Muscle of arm (tissue), 14 donors: ENCODE measurements at places on chromosomes 12 and 14. TPM values are rescaled to one million over a fixed set of nuclear protein-coding genes. Genes with fewer than 3 reads are reported as not detected.

GRCh38 chr14:87483271-87484260 lies 509.4 kb downstream of the GALC start:
- no peak for DNase-seq

DNA sequence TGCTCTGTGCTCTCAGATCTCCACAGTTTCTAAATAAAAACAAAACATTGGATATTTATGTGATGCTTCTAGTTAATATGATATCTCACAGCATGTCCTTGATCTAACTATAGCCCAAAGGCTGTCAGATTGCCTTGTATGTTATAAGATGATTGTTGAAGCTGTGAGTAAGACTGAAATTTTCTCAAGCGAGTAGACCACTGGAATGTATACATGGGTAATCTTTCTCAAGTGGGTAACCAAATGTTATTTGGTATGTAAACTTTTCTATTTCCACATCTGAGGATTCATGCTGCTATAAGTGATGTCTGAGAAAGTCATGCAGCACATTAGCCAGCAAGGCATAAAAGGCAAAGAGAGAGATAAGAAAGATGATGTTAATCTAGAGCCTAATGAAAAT lies 886.7 kb downstream of the NRXN3 start:
- no peak for DNase-seq

DNA sequence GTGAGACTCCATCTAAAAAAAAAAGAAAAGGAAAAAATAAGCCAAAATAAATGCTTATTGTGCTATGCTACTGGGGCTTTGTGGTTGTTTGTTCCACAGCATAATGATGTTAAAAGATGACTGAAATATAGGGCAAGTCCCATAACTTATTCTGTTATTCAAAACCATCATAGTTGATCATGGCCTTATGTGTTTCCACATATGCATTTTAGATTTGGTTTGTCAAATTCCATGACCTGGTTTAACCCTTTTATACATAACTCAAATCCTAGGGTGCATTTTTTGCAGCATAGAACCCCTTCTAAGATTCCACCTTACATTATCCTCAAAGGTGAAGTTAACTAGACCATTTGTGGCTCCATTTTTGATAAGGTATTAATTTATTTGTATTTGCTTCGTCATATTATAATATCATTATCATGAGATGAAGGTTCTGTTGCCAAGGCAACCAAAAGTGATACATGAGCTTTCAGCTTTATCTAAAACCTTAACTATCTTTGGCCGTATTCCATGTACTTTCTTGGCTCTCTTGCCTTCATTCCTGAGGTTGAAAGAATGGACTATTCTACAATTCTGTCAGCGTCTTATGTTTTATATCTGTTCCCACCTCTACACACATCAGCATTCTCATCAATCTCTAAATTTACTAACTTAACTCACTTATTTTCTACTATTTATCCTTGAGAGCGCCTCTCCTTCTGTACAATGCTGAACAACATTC lies 138.7 kb upstream of the DYRK2 start:
- DNase-seq, result no peak

DNA sequence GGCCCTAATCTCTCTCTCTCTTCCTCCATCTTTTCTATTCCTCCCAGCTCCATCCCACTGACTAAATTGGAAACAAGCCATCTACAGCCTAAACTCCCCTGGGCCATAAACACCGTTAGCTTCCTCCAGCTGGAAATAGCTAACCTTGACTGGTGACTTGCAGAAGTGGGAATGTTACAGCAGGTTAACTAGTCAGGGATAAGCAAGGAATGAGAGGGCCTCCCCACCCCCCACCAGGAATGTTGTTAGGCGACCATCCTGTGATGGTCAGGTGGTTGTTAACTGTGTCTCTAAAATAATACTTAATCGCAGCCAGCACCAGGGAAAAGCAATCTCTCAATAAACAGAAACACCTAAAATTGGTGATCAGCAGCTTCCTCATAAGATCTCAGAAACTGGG lies 40.8 kb downstream of the MIS18BP1 start:
- no peak for DNase-seq

GRCh38 chr14:38143659-38144505 lies 63.8 kb upstream of the SSTR1 start:
- no peak for DNase-seq

- DNase-seq, result no peak
These were observed 908 bp upstream of the CDKL1 start for GRCh38 chr14:50397390-50398188.

GRCh38 chr14:96662116-96662970 lies 134.8 kb upstream of the VRK1 start:
- peak; percentile 33 for DNase-seq

The KIF5A gene
- 0.51 TPM for polyA plus RNA-seq

The OR6C2 gene
- polyA plus RNA-seq, result not detected

The NELL2 gene
- 3.1 TPM for polyA plus RNA-seq
